Heart right ventricle (tissue), 16 donors: ENCODE measurements at places on chromosomes 3 and 15. TPM values are rescaled to one million over a fixed set of nuclear protein-coding genes. Genes with fewer than 3 reads are reported as not detected.
A peak's percentile ranks its signal among the peaks of the same experiment; 100 is the strongest.

DNA sequence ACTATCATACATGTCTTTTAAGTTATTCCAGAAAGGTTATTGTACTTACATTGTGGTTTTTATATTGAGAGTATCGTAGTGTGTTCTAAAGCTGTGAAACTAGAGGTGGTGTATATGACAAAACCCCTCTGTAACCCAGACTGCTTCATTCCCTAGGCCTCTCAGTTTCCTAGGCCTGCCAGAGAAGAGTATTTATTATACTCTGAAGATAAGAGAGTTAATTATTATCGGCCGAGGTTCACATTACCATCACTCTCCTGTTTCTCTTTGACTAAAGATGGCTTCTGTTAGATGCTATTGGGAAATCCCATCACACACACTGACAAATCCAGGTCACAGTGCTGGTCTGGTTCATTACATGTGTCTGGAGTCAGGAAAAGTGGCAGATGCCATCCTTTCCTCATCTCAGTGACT, 20.5 kb downstream of the EXOSC7 start:
- no peak for DNase-seq

The FETUB gene
- total RNA-seq: 0.36 TPM

GRCh38 chr3:30597131-30597768, 9.2 kb upstream of the TGFBR2 start:
- DNase-seq: no peak

GRCh38 chr3:162704238-162704637, 1207.6 kb downstream of the OTOL1 start:
- no peak for DNase-seq

The C3orf85 gene
- total RNA-seq: not detected

The HYKK gene
- total RNA-seq: 4.3 TPM

DNA sequence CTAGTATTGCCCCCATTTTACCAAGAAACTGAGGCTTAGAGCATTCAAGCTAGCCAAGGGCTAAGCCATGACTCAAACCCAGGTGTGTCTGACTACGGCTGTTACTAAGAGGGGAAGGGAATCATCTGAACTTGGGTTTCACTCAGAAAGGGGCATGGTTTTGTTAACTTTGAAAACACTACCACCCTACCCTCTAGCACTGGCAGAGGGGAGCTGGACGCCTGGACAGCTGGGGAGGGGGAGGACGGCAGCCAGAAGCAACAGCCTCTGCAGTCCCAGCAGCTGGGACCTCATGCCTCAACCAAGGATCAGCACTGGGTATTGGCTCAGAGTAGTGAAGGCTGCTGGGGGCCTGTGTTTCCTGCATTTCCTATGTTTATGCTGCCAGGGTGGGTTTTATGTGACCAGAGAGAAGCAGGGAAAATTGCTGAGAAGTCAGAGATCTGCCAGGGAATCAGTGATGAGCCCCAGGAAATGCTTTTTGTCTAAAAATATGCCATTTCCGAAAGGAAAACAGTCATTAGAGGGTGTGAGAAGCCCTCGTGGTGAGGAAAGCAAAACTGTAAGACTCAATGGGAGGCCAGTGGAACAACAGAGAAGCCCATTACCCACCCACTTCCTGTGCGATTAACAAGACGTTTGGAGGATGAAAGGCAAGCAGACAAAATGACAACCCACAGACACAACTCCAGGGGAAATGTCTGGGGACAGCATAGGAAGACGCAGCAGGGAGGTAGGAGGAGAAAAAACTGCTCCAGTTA, 41.2 kb downstream of the LIPC start:
- no peak for DNase-seq

The THBS1 gene
- 1,109 TPM for total RNA-seq

The SENP8 gene
- 5.6 TPM for total RNA-seq

- DNase-seq: no peak
These were observed 87.6 kb upstream of the MYZAP start for GRCh38 chr15:57503911-57504598.

- no peak for DNase-seq
These were observed 12.9 kb downstream of the CRABP1 start for GRCh38 chr15:78353093-78353492.

- no peak for DNase-seq
These were observed 56.0 kb upstream of the MME start for GRCh38 chr3:155024006-155024638.

The CD276 gene
- 47.2 TPM for total RNA-seq

The FMN1 gene
- total RNA-seq: 5.5 TPM

DNA sequence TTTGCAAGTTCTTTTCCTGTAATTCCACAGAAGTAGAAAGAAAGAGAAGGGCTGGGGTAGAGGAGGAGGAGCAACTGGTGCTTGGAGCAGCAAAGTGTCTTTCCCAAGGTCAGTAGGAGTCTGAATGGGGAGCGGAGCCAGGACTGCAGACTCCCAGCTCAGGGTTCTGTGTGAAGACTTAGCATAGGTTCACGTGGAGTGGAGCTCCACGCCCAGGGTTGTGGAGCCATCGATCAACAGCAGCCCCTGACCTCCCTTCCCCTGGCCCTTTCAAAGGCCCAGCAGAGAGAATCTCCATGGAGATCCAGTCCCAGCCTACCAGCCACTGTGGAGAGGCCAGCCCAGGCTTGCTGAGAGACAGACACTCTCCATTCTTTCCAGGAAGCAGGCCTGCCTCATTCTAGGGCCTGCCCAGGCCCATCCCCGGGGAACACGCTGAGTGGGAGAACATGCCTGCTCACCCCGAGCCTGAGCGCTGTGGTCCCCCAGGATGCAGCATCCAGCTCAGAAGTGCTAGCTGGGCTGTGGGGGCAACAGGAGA, 62.1 kb downstream of the CORO2B start:
- DNase-seq: peak; percentile 39

The GOLGA8T gene
- total RNA-seq: 0.20 TPM

DNA sequence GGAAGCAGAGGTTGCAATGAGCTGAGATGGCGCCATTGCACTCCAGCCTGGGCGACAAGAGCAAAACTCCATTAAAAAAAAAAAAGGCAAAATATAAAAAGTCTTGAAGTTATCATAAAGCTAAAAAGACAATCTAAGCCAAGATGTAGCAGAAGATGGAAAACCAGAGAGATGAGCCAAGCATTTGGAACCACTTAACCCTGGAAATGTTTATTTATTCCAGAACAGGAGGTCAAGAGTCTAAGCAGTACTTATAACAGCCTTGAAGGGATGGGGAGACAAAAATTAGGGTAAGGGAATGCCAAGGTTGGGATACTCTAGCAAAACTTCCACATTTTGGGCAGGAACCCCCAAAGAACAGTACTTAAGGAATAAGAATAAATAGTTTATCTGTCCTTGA, 30.1 kb downstream of the FAIM start:
- DNase-seq: no peak

- DNase-seq: no peak
These were observed 17.9 kb upstream of the EHD4 start for GRCh38 chr15:41990243-41990605.

The LDHAL6B gene
- not detected for total RNA-seq

- DNase-seq: no peak
These were observed 130.5 kb upstream of the MCTP2 start for GRCh38 chr15:94100863-94101262.

The TMEM108 gene
- 1.4 TPM for total RNA-seq

- peak; percentile 88 for DNase-seq
These were observed 9.1 kb upstream of the LEKR1 start for GRCh38 chr3:156816794-156817645.

DNA sequence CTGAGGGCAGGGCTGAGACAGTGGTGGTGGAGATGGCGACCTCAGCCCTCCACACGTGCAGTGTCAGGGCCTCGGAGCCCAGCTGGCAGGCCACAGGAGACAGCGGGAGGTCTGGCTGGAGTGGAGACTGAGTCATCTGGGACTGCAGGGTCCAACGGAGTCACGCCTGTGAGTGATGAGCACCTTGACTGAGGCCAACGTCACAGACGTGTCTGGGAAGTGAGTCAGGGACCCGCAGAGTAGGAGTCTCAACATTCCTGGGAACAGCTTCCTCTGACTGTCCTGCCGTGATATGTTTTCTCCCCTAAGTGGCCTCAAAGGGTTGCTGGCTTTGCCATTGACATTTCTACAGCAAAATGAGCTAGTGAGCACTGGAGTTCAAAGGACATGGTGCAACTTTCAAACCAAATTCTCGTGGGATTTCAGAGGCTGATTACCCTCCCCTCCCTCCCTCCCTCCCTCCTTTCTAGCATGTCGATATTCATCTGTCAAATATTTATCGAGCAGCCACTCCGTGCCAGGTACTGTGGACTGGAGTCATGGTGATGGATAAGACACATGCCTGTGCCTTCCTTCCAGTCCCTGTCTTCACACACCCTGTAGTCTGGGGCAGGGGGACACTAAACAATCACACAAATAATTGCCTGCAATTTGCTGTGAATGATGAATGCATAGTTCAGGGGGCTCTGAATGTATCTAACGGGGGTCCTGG, 53.3 kb upstream of the AMOTL2 start:
- no peak for DNase-seq

The RNF168 gene
- 20.8 TPM for total RNA-seq

DNA sequence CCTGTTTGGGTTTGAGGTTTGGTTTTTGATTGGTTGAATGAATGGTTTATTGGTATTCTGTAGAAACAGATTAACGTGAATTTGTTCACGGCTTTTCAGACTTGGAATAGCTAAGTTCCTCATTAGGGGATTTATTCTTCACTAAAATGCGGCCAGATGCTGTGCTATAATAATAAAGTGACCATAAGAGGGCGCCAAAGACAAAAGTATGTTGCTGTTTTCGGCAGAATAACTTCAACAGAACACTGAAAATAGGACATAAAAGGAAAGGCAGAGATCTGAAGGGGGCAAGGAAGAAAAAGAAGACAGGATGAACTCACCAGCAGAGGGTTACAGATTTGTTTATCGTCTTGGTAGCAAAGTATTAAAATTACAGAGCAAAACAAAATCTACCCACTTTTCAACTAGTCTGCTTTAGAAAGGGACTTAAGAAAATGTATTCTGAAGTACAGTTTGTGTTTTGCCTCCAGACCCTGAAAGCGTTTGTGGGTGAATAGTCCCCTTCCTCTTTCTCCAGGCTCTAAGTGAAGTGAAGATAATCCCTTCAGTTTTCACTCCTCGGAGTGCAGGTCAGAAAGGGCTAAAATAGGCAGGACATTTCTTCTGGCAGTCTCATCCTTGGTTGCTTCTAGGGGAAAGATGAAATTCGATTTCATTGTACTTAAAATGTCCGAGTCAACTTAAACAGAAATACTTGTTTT, 147.6 kb downstream of the IL20RB start:
- peak; percentile 20 for DNase-seq

DNA sequence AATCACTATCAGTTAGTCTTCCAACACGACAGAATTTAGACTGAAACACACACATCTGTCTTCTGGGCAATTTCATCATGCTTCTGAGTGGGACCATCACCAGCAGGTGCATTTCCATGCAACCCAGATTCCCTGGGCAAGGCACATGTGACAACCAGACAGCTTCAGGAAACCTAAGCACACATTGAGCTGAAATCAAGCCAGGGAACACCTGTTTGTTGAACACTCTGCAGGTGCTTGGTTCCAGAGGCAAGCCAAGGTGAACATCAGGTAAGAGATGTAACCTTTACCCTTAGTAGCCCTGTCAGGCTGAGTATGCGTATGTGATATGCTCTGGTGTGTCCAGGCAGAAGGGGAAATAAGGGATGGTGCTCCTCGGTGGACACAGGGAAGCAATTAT, 3.3 kb upstream of the PSMD2 start:
- DNase-seq: no peak

The LNP1 gene
- 5.2 TPM for total RNA-seq
